ENCODE measurements at places on chromosomes 5 and 9. TPM values are rescaled to one million over a fixed set of nuclear protein-coding genes. Genes with fewer than 3 reads are reported as not detected.

LMBRD2 gene
- 10.5 TPM for total RNA-seq

GPBP1 gene
- 41.9 TPM for total RNA-seq

DNA sequence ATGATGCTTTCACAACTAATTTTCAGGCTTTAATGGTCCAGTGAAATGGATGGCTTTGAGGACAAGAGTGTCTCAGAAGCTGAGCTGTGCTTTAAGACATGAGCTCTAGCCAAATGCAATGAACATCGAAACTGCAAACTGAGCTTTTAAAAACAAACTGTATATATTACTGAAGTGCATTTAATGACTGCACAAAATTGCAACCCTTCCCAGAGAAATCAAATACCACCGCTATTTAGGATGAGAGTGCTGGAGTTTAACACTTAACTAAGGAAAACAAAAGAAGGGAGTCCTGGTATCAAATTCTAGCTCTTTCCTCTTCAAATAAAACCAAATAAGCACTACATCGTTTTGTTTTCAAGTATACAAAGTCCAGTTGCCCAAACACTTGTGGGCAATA, 163.9 kb downstream of the SLF1 start:
- H3K36me3 ChIP-seq = no peaks in the 10 kb centered on the region
- no peaks in the 10 kb centered on the region for H3K27me3 ChIP-seq
- no peak overlapping the region for H3K4me3 ChIP-seq
- no peak overlapping the region for H3K27ac ChIP-seq

GRCh38 chr5:147453875-147454814, 55.7 kb downstream of the DPYSL3 start:
- H3K4me3 ChIP-seq = peak overlapping the region; percentile 72
- H3K36me3 ChIP-seq = no peaks in the 10 kb centered on the region
- peak; percentile 82 for DNase-seq
- H3K27ac ChIP-seq = peak overlapping the region; percentile 89
- H3K27me3 ChIP-seq = no peaks in the 10 kb centered on the region
- H3K4me1 ChIP-seq = peaks cover 36% of the 10 kb centered on the region

DNA sequence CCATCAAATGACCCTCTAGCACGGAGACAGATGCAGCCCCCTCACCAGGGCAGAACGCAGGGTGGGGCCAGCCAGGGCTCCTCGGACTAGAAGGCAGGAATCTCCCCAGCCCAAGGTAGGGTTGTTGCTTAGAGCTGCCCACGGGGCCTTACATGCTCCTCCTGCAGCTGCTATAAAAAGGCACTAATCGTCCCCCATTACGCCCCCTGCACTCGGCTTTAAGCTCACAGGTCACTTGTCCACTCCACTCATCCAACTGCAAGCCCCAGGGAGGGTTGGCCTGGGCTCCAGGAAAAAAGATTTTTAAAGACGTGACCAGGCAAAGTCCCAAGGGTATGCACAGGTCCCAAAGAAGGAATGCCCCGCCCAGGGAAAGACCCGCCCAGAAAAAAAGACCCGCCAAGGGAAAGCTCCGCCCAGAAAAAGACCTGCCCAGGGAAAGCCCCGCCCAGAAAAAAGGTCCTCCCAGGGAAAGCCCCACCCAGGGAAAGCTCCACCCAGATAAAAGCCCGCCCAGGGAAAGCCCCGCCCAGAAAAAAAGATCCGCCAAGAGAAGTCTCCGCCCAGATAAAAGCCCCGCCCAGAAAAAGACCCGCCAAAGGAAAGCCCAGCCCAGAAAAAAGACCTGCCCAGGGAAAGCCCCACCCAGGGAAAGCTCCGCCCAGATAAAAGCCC, 11.1 kb downstream of the GRIN1 start:
- no peaks in the 10 kb centered on the region for H3K27me3 ChIP-seq
- DNase-seq = no peak
- no peaks in the 10 kb centered on the region for H3K4me1 ChIP-seq
- no peaks in the 10 kb centered on the region for H3K36me3 ChIP-seq

DNA sequence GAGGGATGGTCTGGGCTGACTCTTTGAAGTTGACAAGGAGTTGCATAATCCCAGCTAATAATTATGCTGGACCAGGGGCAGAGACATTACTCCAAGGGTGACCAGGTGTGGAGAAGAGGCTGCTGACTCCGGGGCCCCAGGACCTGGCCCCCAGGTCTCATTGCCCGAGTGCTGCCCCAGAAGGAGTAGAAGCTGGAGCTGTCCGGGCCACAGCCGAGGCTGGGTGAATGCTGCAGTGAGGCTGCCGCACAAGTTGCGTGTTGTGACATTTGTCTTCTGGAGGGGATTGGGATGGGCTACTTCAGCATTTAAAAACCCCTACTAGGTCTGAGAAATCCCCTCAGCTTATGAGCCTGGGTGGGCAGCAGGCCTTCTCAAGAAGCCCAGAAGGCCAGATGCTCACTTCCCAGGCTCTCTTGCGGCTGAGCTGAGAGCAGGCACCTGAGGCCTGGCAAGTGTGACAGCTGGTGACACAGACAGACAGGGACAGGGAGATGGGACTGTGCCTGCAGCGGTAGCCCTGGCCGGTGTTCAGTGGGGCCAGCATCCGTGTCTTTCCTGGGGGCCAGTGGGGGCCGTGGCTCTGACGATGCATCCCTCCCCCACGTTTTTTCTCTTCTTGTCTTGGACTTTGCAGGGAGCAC, 122.8 kb downstream of the KCNIP1 start:
- no peaks in the 10 kb centered on the region for H3K27me3 ChIP-seq
- no peaks in the 10 kb centered on the region for H3K36me3 ChIP-seq
- H3K4me1 ChIP-seq = peaks cover 4% of the 10 kb centered on the region
- H3K4me3 ChIP-seq = no peak overlapping the region

GRCh38 chr9:131051592-131052517, 42.9 kb downstream of the LAMC3 start:
- no peak overlapping the region for H3K4me3 ChIP-seq
- no peak for DNase-seq
- no peaks in the 10 kb centered on the region for H3K27me3 ChIP-seq
- no peaks in the 10 kb centered on the region for H3K36me3 ChIP-seq

GRCh38 chr5:92402045-92402444, 1018.9 kb upstream of the ARRDC3 start:
- H3K4me3 ChIP-seq = no peak overlapping the region
- H3K36me3 ChIP-seq = no peaks in the 10 kb centered on the region
- no peaks in the 10 kb centered on the region for H3K27me3 ChIP-seq
- DNase-seq = no peak

DNA sequence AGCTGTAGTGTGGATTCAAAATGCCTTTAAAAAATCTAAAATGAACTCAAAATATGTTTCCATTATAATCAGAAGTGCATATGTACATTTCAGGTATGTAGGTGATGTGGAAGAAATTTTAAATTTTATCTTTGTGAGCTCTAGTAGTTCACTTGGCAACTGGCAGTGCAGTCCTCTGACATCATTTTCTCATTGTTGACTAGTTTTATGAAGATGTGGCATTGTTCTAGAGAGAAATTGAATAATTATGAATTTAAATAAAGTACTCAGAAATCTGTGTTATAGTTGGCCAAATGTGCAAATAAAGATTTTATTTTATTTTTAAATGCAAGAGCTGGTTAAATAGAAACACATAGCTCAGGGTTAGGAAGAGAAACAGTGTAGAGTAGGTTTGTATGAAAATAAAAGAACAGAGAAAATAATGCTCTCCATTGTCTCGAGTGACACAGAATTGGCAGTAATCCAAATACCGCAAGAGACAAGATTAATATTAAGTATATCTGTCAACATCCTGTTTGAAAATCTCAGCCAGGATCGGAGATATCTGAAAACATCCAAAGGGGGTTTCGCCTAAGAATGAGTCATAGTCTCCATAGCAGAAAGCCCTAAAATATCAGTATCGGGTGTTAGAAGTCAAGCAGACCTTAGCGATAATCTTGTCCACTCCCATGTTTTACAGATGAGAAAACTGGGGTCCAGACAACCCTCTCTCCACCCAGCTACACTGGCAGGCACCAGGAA, 189.4 kb downstream of the CCDC192 start:
- H3K4me3 ChIP-seq = no peak overlapping the region
- no peaks in the 10 kb centered on the region for H3K36me3 ChIP-seq
- peaks cover 13% of the 10 kb centered on the region for H3K4me1 ChIP-seq
- no peak overlapping the region for H3K27ac ChIP-seq
- no peak for DNase-seq
